Endothelial cell of coronary artery (primary cell): ENCODE measurements at places on chromosomes 7 and 10. TPM values are rescaled to one million over a fixed set of nuclear protein-coding genes. Genes with fewer than 3 reads are reported as not detected.

Gene LDB1
- total RNA-seq: 42.5 and 46.3 TPM in 2 replicates

Gene SYPL1
- total RNA-seq: 41.7 and 56.0 TPM in 2 replicates

Gene EN2
- total RNA-seq: 0.09 TPM in 1 of 2 replicates, not detected in the other

Gene HOXA6
- total RNA-seq: 0.36 and 1.3 TPM in 2 replicates

Gene FGFBP3
- 0.09 and 0.19 TPM in 2 replicates for total RNA-seq

Gene PLEKHS1
- total RNA-seq: not detected in 2 replicates

Gene PLXNA4
- 0.75 and 18.4 TPM in 2 replicates for total RNA-seq

Gene ACBD5
- 18.7 and 19.2 TPM in 2 replicates for total RNA-seq

Gene CHST3
- 10.0 and 16.8 TPM in 2 replicates for total RNA-seq

Gene INHBA
- 4.0 and 4.5 TPM in 2 replicates for total RNA-seq

Gene DHTKD1
- 10.8 and 14.7 TPM in 2 replicates for total RNA-seq

Gene FKBP6
- total RNA-seq: not detected in 2 replicates

Gene PKD1L1
- 0.90 and 3.7 TPM in 2 replicates for total RNA-seq

Gene EGR2
- 0.09 and 0.18 TPM in 2 replicates for total RNA-seq

Gene JCAD
- total RNA-seq: 44.5 and 52.4 TPM in 2 replicates

Gene PON1
- not detected in 2 replicates for total RNA-seq

Gene RBAK
- 5.8 and 9.2 TPM in 2 replicates for total RNA-seq

Gene GNGT1
- total RNA-seq: not detected in 2 replicates

Gene GIMAP7
- total RNA-seq: 16.2 and 41.9 TPM in 2 replicates

Gene ZPBP
- not detected in 2 replicates for total RNA-seq

Gene EZH2
- total RNA-seq: 8.0 and 16.4 TPM in 2 replicates

Gene SGMS1
- 29.1 and 39.2 TPM in 2 replicates for total RNA-seq

Gene IDI2
- not detected in 2 replicates for total RNA-seq

Gene MYPN
- under 0.01 and 0.09 TPM in 2 replicates for total RNA-seq

Gene GLUD1
- total RNA-seq: 172 and 229 TPM in 2 replicates

Gene GIMAP6
- 73.6 and 150 TPM in 2 replicates for total RNA-seq

Gene PDE1C
- 0.38 and 0.54 TPM in 2 replicates for total RNA-seq

Gene ETV1
- total RNA-seq: 2.0 and 5.4 TPM in 2 replicates

Gene HGF
- total RNA-seq: 0.09 and 4.0 TPM in 2 replicates

Gene FZD1
- total RNA-seq: 2.2 TPM in 2 replicates

Gene CHST12
- 4.6 and 6.7 TPM in 2 replicates for total RNA-seq

Gene EGFR
- total RNA-seq: 1.5 and 7.5 TPM in 2 replicates

Gene FAM237B
- total RNA-seq: not detected in 2 replicates

Gene LYZL2
- not detected in 2 replicates for total RNA-seq

Gene ZSCAN25
- 10.2 and 15.1 TPM in 2 replicates for total RNA-seq

Gene TMEM196
- total RNA-seq: not detected in 2 replicates

Gene SPDYE2
- not detected in 2 replicates for total RNA-seq

Gene ZNF398
- 4.5 and 7.1 TPM in 2 replicates for total RNA-seq

Gene PLAC9
- 3.3 and 3.9 TPM in 2 replicates for total RNA-seq

Gene NAT16
- total RNA-seq: not detected in 2 replicates

Gene EDRF1
- 16.2 and 17.3 TPM in 2 replicates for total RNA-seq

Gene TAS2R40
- total RNA-seq: not detected in 2 replicates

Gene CALHM1
- total RNA-seq: not detected in 2 replicates

Gene PIK3CG
- total RNA-seq: 6.4 and 7.2 TPM in 2 replicates

Gene TCAF2
- total RNA-seq: 5.2 and 12.4 TPM in 2 replicates

Gene FBXL13
- total RNA-seq: 1.2 and 29.6 TPM in 2 replicates

Gene POU6F2
- not detected in 2 replicates for total RNA-seq

Gene SNCG
- total RNA-seq: 74.1 and 90.4 TPM in 2 replicates

Gene PTF1A
- not detected in 2 replicates for total RNA-seq

Gene COL26A1
- not detected in 2 replicates for total RNA-seq

Gene FOXI2
- not detected in 2 replicates for total RNA-seq

Gene PDIA4
- total RNA-seq: 292 and 304 TPM in 2 replicates

Gene SCART1
- 0.54 and 1.3 TPM in 2 replicates for total RNA-seq

Gene MARVELD1
- total RNA-seq: 11.2 and 12.5 TPM in 2 replicates

Gene BBS9
- total RNA-seq: 9.7 and 13.8 TPM in 2 replicates
